ENCODE measurements at places on chromosomes 6 and 20.

DNA sequence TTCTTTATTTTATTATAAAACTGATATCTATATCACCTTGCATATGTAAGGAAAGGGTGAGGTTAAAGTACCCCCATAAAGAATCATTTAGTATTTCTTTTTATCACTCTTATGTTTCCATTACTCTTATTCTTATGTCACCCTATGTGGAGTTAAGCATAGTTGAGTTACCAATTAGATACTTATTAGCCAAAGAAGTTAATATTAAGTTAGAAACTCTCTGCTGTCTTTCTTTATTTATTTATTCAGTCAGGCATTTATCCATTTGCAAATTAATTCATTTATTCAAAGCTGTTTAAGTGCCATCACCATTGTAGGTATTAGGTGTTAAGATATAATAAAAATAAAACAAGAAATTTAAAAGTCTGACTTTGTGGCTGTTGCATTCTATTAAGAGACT, 1279.1 kb upstream of the CITED2 start:
- no peak for DNase-seq

DNA sequence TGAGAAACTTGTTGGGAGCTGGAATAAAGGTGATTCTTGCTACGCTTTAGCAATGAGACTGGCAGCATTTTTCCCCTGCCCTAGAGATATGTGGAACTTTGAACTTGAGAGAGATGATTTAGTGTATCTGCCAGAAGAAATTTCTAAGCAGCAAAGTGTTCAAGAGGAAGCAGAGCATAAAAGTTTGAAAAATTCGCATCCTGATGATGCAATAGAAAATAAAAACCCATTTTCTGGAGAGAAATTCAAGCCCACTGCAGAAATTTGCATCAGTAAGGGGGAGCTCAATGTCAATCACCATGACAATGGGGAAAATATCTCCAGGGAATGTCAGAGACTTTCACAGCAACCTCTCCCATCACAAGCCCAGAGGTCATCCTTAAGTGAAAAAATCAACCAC, 35.3 kb downstream of the MICA start:
- DNase-seq: no peak

- no peak for DNase-seq
Measured at GRCh38 chr6:101633081-101633480, 239.6 kb downstream of the GRIK2 start.

DNA sequence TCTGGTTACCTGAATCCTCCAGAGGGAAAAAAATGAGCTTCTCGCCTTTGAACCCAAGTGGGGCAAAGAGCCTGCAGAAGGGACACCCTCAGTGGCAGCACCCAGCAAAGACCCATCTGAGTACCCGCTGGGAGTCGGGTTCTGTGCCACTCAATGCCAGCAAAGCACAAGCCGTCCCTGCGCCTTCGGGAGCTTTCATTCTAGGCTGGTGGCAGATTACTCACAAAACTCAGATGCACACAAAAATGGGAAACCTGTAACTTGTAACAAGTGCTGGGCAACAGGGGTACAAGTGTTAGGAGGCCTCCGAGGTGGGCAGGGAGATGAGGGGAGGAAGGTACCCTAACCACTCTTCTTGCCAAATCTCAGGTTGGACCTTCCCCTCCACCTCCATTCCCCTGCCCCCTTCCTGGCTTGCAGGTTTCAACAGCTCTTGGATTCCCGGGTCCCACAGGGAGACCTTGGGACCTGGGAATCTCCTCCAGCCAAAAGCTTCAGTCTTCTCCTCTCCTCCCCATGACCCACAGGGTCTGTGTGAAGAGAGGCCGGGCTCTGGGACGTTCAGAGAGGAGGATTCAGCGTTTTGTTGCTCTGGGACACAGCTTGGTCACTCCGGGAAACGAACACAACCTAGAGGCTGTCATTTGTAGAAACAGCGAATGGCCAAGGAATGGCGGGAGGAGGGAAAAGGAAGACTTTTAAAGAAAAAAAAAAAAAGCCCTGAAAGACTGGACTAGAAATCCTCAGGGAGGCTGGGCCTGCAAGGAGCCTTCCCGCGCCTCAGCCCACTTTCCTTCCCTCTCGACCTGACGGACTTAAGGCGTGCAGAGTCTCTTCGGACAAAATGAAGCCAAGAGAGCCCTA, 1.2 kb upstream of the PARD6B start:
- DNase-seq: no peak

DNA sequence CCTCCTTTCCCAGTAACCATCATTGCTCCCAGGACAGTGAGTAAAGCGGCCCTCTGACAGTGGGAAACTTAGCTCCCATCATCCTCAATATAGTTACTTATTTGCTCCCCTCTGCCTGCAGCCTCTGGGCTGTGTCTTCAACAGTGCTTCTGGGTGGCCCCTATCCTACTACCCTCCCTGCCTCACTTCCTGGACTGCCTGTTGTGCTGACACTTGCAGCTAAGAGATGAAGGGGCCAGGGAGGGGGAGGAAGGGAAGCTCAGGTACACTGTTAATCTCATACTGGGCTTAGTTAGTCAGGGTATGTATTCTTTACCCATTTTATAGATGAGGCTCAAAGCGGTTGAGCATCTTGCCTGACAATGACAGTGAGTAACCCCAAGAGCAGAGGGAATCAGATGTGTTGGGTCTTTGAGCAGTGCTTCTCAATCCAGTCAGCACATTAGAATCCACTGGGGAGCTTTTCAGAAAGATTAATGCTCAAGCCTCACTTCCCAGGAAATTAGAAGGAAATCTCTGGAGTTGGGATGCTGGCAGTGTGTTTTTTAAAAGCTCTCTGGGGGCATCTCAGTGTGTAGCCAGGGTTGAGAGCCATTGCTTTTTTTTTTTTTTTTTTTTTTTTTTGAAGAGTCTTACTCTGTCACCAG, 27.1 kb upstream of the KCNK5 start:
- no peak for DNase-seq

- DNase-seq: no peak
Measured at GRCh38 chr6:84251891-84252539, 24.6 kb upstream of the CEP162 start.

- DNase-seq: no peak
Measured at GRCh38 chr6:80594461-80594860, 488.0 kb downstream of the BCKDHB start.

DNA sequence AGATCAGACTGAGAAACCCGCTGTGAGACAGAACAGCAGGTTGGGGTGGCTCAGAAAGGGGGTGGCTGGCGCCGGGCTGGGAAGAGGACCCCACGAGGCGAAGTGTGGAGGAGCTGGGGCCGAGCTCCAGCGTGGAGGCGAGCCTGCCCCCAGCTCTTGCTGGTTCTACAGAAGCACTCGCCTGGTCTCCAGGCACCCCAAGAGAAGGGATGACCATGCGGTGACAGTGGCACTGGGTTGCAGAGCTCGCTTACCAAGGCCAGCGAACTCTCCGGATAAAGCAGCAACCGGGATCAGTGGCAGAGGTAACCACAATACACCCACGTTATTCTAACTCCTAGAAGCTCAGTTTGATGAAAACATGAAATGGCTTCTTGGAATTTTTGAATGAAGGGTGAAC, 26.5 kb downstream of the THBS2 start:
- DNase-seq: no peak

- DNase-seq: no peak
Measured at GRCh38 chr20:21509079-21509596, 4.7 kb downstream of the NKX2-2 start.

GRCh38 chr20:7772371-7772770, 167.9 kb downstream of the HAO1 start:
- DNase-seq: no peak

DNA sequence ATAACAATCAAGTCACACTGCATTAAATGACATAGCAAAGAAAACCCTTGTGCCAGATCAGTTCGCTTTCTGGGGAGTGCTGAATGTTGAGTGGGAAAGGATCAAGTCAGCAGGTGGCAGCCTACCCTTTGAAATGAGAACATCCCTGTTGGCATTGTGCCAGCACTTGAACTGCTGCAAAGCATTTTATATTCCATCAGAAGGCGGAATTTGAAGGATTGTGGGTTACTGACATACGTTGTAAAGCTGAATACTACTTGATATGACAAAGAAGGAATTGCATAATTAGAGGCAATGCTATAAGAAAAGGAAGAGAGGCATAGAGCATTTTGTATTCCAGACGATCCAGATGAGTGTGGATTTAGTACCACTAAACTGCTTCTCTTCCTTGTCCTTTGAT, 26.5 kb downstream of the BCKDHB start:
- no peak for DNase-seq

DNA sequence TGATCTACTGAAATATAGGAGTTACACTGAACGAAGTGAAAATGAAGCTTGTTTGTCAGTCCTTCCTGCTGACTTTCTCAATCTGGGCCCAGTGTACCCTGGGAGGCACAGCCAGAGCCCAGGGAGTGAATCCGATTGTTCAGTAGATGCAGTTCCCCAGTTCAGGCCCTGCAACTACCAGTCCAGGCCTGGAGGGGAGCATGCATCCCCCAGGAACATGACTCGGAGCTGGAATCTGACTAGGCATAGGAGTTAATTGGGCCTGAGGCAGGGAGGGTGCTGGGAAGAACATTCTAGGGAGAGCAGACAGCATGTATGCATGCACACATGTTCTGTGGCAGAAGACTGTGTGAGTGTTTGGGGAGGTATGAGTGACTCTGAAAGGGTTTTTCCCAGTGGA, 42.1 kb downstream of the PHACTR3 start:
- DNase-seq: no peak
